ENCODE measurements at places on chromosomes 16 and 17.

GRCh38 chr17:63647936-63648335, 25.7 kb downstream of the MAP3K3 start:
- no peak for DNase-seq

DNA sequence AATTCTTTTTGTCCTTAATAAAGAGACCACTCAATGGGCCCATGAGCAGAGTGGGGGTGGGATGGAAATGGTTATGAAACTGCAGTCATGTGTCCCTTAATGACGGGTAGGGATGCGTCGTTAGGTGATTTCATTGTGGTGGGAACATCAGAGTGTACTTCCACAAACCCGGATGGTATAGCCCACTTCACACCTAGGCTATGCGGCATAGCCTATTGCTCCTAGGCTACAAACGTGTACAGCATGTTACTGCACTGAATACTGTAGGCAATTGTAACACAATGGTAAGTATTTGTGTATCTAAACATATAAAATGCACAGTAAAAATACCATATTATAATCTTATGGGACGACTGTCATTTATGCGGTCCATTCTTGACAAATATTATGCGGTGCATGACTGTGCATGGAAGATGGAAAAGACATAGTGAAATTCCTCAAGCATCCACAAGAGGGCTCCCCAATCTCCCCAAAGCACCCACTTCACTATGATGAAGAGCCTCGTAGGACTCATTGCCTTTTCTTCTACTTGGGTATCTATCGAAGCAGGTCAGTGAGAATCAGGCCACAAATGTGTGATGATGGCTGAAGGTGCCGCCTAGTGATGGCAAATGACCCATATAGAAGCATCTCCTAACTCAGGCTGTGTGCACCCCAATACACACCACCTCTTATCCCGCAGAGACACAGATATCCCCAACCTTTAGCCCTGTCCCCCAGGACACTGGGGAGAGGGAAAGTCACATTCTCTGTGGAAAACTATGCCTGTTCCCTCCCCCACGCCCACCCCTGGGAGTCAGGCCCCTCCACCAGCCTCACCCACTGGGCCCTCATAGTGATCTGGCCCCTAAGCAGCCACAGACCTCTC, 43.5 kb downstream of the TBX21 start:
- no peak for DNase-seq

DNA sequence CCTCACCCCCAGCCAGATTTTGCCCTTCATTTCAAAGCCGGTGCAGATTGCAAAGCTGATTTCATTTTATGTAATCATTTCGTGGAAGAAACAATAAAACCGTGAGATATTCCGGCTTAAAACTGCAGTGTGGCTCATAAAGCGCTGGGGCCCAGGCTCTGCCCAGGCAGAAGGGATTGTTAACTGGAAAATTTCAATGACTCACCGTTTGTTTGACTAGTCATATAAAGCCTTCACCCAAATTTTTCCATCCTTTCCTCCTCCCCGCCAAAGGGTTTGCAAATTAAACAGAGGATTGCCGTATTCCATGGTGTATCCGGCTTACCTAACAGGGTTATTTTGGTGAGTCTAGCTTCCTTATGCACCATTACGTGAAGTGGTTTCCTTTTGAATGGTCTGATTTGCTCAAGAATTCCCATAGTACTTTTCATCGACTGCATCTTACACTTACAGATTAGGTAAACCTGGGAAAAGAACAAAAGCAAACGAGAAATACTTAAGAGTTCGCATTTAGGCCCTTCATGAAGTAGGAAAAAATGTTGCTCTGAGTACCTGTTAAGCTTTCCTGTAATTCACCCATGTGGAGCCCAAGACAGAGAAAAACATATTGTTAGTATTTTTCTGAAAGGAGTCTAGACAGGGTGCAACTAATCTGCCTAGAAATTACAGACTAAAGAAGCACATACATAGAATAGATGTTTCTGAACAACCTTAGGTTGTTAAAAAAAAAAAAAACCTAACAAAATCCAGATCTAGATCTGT, 949 bp upstream of the GSPT1 start:
- no peak for DNase-seq

DNA sequence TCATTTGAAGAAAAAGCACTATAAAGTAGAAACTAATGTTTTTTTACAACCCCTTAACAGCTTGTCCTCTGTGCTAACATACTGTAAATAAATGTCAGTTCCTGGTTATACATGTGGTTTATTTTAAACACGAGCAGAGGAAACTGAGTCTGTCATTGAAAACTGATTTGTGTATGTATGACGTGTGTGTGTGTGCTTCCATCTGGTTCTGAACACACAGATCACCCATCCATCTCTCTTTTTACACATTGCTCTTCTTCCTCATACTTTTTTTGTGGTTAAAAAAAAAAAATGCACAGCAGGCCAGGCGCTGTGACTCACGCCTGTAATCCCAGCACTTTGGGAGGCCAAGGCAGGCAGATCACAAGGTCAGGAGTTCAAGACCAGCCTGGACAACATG, 49.5 kb downstream of the ZNF423 start:
- no peak for DNase-seq
